Bronchial smooth muscle cell (primary cell): ENCODE measurements at places on chromosomes 16 and 17. TPM values are rescaled to one million over a fixed set of nuclear protein-coding genes. Genes with fewer than 3 reads are reported as not detected.

The WSCD1 gene
- total RNA-seq = 0.16 and 0.17 TPM in 2 replicates

The SCIMP gene
- not detected in 2 replicates for total RNA-seq

The NGFR gene
- total RNA-seq = 0.26 and 0.32 TPM in 2 replicates

The TCAP gene
- 0.16 and 0.34 TPM in 2 replicates for total RNA-seq

The TBC1D3G gene
- not detected in 2 replicates for total RNA-seq

The LAT gene
- 0.47 and 1.1 TPM in 2 replicates for total RNA-seq

The PDILT gene
- not detected in 2 replicates for total RNA-seq

The JUP gene
- total RNA-seq = 3.0 and 9.5 TPM in 2 replicates

The LPO gene
- not detected in 2 replicates for total RNA-seq

The CDK3 gene
- 1.4 and 3.0 TPM in 2 replicates for total RNA-seq

The TMEM106A gene
- total RNA-seq = 0.77 and 0.95 TPM in 2 replicates

The EXOC3L1 gene
- total RNA-seq = 0.16 and 0.34 TPM in 2 replicates
